ENCODE measurements at places on chromosomes 6 and 20. TPM values are rescaled to one million over a fixed set of nuclear protein-coding genes. Genes with fewer than 3 reads are reported as not detected.

Gene RIMS4
- total RNA-seq: under 0.01 TPM

Gene PACRG
- total RNA-seq: 0.34 TPM

Gene NKAIN2
- total RNA-seq: not detected

Gene CDH4
- 2.2 TPM for total RNA-seq

Gene PPP1R16B
- total RNA-seq: 6.3 TPM

Gene SOX18
- total RNA-seq: 0.33 TPM

Gene MAP7
- 1.1 TPM for total RNA-seq

Data from melanocyte of skin (primary cell).